Frontal cortex (tissue), 4 donors: ENCODE measurements at places on chromosomes 4 and X.
A peak's percentile ranks its signal among the peaks of the same experiment; 100 is the strongest.

DNA sequence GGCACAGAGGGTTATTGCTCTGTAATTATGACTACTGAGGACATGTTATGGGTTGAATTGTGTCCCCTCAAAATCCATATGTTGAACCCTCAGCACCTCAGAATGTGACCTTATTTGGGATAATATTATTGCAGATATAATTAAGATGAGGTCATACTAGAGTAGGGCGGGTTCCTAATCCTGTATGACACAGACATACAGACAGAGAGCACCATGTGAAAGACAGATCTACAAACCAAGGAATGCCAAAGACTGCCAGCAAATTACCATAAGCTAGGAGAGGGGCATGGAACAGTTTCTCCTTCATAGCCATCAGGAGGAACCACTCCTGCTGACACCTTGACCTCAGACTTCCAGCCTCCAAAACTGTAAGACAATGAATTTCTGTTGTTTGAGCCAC is 115.2 kb upstream of the OTUD4 start:
- DNase-seq = no peak

DNA sequence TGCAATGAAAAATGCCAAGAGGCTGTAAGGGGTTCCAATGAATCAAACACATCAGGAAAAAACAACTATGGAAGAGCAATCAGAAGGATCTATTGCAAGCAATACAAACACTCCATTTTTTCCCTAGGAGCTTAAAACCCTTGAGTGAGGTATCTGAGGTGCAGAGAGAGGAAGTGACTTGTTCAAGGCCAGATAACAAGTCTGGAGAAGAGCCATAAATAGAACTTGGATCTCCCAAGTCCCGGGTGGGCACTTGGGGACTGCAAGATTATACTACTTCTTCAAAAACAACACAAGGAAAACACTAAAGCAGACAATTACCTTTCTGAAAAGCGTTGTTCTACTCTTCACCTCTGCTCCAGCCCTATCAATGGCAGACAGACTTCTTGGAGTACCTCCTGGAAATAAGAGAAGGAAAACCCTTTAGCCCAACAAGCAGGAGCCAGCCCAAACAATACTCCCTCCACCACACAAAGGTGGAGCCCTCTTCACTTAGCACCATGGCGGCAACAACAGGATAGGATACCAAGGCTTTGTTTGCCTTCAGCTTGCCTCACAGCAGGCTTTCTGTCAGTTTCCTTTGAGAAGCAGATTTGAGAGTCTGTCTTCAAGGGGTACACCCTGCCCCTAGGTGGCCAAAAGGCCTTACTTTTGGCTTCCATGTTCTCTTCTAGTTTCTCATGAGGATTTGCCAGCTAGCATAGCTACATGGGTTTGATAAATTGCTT is 26.0 kb downstream of the AIFM1 start:
- no peak for DNase-seq

DNA sequence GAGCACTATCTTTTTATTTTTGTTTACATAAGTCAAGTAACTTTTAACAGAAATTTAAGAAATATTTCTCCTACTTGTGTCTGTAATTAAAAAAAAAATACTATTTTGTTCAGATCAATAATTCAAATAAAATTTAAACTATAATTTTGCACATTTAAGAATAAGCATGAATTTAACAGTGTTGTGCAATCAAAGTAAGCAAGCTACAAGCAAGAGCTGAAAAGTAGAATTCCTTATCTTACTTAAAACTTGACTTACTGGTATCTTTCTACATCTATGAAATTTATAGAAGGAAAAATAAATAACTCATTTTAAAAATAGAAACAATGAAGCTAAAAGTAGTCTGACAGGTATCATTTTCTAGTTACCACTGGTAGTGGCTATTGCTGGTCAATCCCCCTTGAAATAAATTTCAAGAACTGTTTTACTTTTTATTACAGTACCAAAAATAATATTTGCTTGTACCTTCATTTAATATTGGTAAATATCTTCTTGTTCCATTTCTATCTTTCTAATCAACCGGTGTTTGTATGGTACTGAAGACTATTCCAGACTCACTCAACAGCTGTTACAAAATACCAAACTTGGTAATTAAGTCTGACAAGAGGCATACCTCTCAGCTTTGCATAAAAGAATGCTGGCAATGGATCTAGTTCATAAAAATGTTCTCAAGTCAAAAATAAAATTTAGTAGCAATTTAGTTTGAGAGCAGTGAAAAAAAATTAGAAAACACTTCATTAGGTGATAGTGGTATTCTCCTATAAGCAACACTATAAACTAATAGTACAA is 62.2 kb downstream of the NOCT start:
- DNase-seq = no peak

GRCh38 chr4:86973668-86974067 is 38.9 kb downstream of the AFF1 start:
- DNase-seq = no peak

- DNase-seq = no peak
Observed at GRCh38 chr4:120434756-120435155, 368.1 kb upstream of the MAD2L1 start.

- DNase-seq = no peak
Observed at GRCh38 chrX:101208152-101208905, 11.3 kb upstream of the DRP2 start.

DNA sequence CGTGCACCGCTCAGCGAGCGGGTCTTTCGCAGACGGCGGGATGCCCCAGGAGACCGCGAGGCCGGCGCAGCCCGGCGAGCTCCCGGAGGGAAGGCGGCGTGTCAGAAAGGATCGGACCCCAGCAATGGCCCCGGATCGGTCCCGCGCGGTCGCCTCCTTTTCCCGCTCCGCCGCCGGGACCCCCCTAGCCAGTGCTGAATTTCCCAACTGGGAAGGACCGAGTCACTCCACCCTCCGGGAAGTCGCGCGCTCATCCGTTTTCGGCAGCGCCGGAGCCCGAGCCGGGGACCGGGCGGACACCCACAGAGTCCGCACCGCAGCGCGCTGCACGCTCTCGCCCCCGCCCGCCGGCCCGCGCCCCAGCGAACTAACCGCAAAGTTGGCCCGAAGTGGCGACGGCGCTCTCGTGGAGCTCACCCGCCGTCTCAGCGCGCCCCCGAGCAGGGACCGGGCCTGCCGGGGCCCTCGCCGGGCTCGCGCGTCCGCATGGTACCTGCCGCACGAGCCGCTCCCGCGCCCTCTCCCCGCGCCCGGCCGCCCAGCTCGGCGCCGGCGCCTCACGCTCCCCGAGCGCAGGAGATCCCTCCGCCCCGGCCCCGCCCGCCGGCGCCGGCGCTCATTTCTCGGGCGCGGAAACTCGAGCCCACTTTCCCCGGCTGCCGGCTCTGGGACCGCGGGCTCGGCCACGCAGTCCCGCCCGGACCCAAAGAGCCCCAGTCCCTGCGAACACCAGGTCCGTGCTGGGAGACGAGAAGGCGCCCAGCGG is at the start of gene FAT1:
FAT1 (minus strand) TSS at position 565 of the 766 bp plus-strand sequence. CDS start 14,029 bp downstream, outside the sequence.
- DNase-seq = peak; percentile 69

- no peak for DNase-seq
Observed at GRCh38 chrX:147953976-147954375, 27.2 kb upstream of the FMR1NB start.

- DNase-seq = no peak
Observed at GRCh38 chr4:112038861-112039260, 106.4 kb upstream of the FAM241A start.

DNA sequence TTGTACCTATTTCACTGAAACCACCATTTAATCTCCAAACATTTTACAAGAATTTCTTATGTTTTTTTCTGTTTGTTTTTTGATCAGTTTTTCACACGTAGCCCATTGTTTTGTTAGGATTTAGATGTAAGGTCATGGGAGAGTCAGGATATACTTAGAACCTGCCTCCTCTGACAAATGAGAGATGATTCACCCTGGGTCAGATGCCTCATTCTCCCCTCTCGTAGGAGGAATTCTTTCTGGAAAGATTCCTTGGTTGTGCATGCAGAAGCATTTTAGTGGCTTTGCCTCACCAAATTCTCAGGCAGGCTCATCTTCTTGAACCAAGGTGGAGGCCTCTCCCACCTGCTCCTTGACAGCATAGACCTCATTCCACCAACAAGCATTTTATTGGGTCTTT is 599.3 kb downstream of the SPRY1 start:
- no peak for DNase-seq

DNA sequence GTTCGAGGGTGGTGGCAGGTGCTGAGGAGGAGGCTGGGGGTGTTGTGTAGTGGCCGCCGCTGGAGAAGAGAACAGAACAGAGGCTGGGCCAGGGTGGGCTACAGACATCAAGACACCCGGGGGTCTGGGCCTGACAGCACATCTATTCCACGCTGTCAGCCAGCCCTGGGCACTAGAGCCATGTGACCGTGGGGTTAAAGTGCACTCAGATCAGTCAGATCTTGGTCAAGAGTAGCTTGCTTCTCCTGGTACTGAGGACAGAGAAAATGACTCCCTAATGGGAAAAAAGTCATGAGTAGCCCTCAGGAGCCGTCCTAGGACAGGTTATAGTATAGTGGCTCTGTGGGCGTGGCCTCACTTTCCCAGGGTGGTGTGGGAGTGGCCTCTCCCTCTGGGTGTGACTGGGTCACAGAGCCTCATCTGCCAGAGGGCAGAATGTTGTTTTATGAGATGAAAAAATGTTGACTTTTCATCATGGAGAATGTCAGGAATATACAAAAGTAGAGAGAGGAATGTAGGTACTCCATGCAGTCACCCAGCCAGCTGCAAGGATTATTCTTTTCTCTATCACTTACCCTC is 19.4 kb downstream of the TRMT44 start:
- no peak for DNase-seq
